Vagina (tissue), 2 donors: ENCODE measurements at places on chromosomes 7 and 10. TPM values are rescaled to one million over a fixed set of nuclear protein-coding genes. Genes with fewer than 3 reads are reported as not detected.
A peak's percentile ranks its signal among the peaks of the same experiment; 100 is the strongest.

DNA sequence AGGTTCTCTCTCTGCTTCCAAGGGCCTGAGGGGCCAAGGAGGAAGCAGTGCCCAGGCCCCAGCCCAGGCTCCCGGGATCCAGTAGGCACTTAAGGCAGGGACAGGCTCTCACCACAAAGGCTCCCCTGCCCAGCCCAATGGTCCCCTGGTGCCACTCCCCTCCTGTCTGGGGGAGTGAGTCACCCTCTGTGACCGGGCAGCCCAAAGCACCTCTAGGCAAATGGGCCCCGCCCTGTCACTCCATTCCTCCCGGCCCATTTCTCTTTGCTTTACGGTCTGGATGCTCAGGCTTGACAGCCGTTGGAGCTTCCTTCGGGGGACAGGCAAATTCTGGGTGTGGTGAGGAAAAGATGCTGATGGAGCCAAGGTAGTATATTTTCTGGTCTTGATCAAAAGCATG lies at the start of gene CALHM3:
CALHM3 (minus strand) TSS at position 106 of the 400 bp plus-strand sequence. CDS start 208 bp downstream, outside the sequence.
- no peak within 1 kb of the TSS for H3K4me3 ChIP-seq
- no peak for DNase-seq
- H3K27me3 ChIP-seq, result no peaks in the 10 kb centered on the region
- no peaks in the 10 kb centered on the region for H3K4me1 ChIP-seq
- H3K36me3 ChIP-seq, result no peaks in the 10 kb centered on the region
- no peak within 1 kb of the TSS for H3K27ac ChIP-seq

- H3K27me3 ChIP-seq, result no peaks in the 10 kb centered on the region
- H3K27ac ChIP-seq, result no peak overlapping the region
- no peak for DNase-seq
- no peaks in the 10 kb centered on the region for H3K36me3 ChIP-seq
Measured at GRCh38 chr10:115846528-115846927, 426.5 kb downstream of the GFRA1 start.

DNA sequence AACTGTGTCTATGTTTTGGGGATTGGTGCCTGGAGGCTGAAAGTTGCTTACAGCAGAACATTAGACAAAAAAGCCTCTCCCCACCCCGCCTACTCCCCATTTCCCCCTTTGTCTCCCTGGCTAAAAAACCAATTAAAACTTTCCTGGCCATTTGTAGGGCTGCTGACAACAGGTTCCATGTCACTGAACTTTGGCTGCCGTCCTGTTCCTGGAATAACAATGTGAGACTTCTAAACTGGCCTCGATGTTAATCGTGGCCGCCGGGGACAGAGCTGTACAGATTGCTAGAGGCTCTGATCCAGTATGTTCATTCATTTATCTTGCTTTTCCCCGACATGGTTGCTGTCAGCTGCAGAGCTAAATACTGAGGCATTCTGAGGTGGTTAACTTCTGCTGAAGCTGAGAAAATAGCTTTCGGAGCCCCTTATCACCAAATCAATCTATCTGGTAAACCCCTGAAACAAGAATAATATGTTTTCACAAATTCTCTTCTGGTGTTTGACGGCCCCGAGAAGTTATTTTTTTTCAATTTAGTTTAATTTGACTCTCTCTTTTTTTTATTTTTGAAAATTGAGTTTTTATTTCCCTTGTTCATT lies 271.6 kb downstream of the GFRA1 start:
- H3K36me3 ChIP-seq, result no peaks in the 10 kb centered on the region
- no peak overlapping the region for H3K27ac ChIP-seq
- no peak overlapping the region for H3K4me3 ChIP-seq
- H3K27me3 ChIP-seq, result no peaks in the 10 kb centered on the region
- H3K4me1 ChIP-seq, result peaks cover 4% of the 10 kb centered on the region
- peak; percentile 67 for DNase-seq

- H3K4me1 ChIP-seq, result peaks cover 8% of the 10 kb centered on the region
- H3K4me3 ChIP-seq, result no peak overlapping the region
- DNase-seq, result no peak
- no peaks in the 10 kb centered on the region for H3K36me3 ChIP-seq
- no peaks in the 10 kb centered on the region for H3K27me3 ChIP-seq
Measured at GRCh38 chr7:102306916-102307677, 20.4 kb downstream of the SH2B2 start.

- no peaks in the 10 kb centered on the region for H3K36me3 ChIP-seq
- no peak overlapping the region for H3K4me3 ChIP-seq
- H3K4me1 ChIP-seq, result peaks cover 15% of the 10 kb centered on the region
- no peak for DNase-seq
- no peaks in the 10 kb centered on the region for H3K27me3 ChIP-seq
Measured at GRCh38 chr10:79024296-79024695, 44.5 kb upstream of the ZMIZ1 start.

- DNase-seq, result no peak
- peaks cover 14% of the 10 kb centered on the region for H3K4me1 ChIP-seq
- no peak overlapping the region for H3K4me3 ChIP-seq
- H3K36me3 ChIP-seq, result peaks cover 7% of the 10 kb centered on the region
Measured at GRCh38 chr7:111525100-111525499, 37.2 kb downstream of the IMMP2L start.

DNA sequence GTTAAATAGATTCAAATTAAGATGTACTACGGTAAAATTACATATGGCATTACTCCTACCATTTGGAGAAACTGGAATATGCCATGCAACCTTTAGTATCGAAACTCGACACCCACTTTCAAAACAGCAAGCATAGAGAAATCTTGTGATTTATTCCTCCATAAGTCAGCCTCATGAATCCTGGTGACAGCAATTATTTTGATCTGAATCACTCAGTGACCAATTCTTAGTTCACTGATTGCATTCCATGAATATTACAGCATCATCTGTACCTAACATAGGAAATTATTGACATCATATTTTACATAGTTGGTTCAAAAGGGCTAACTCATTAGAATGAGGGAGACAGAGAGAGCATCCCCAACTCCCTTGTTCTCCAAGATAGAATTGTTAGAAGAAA lies 89.6 kb downstream of the CACNB2 start:
- no peaks in the 10 kb centered on the region for H3K4me1 ChIP-seq
- H3K27me3 ChIP-seq, result no peaks in the 10 kb centered on the region
- no peak overlapping the region for H3K27ac ChIP-seq

GRCh38 chr7:155987681-155988235 lies 175.5 kb upstream of the SHH start:
- no peaks in the 10 kb centered on the region for H3K36me3 ChIP-seq
- H3K27ac ChIP-seq, result no peak overlapping the region
- peak; percentile 93 for DNase-seq
- H3K4me1 ChIP-seq, result no peaks in the 10 kb centered on the region
- H3K27me3 ChIP-seq, result no peaks in the 10 kb centered on the region

GRCh38 chr10:4538016-4538415 lies 288.0 kb upstream of the AKR1E2 start:
- no peak for DNase-seq
- H3K4me3 ChIP-seq, result no peak overlapping the region
- H3K4me1 ChIP-seq, result peaks cover 12% of the 10 kb centered on the region
- H3K27me3 ChIP-seq, result no peaks in the 10 kb centered on the region
- H3K27ac ChIP-seq, result no peak overlapping the region

DNA sequence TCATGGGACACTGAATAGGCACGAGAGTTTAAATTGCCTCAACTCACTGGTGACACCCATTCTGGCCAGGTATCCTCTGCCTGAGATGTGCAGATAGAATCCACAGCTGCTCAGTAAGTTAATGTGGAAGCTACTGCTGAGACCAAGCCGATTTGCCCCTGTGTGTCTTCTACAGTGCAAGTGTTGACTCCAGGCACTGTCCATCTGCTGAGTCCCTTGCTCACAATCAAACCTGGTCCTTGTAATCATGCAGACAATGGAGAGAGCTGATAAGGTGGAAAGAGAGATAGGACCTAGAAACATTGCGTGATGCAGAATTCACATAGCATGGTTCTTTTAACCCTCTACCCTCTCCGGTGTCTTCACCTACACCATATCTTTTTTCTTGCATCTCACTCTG lies 101.4 kb downstream of the ITGB8 start:
- no peak overlapping the region for H3K27ac ChIP-seq
- no peaks in the 10 kb centered on the region for H3K27me3 ChIP-seq
- H3K4me3 ChIP-seq, result no peak overlapping the region
- no peaks in the 10 kb centered on the region for H3K4me1 ChIP-seq
- no peaks in the 10 kb centered on the region for H3K36me3 ChIP-seq
- no peak for DNase-seq

- H3K36me3 ChIP-seq, result no peaks in the 10 kb centered on the region
- no peaks in the 10 kb centered on the region for H3K4me1 ChIP-seq
- DNase-seq, result no peak
- no peak overlapping the region for H3K4me3 ChIP-seq
Measured at GRCh38 chr7:151181011-151181431, 6.0 kb downstream of the ASB10 start.

DNA sequence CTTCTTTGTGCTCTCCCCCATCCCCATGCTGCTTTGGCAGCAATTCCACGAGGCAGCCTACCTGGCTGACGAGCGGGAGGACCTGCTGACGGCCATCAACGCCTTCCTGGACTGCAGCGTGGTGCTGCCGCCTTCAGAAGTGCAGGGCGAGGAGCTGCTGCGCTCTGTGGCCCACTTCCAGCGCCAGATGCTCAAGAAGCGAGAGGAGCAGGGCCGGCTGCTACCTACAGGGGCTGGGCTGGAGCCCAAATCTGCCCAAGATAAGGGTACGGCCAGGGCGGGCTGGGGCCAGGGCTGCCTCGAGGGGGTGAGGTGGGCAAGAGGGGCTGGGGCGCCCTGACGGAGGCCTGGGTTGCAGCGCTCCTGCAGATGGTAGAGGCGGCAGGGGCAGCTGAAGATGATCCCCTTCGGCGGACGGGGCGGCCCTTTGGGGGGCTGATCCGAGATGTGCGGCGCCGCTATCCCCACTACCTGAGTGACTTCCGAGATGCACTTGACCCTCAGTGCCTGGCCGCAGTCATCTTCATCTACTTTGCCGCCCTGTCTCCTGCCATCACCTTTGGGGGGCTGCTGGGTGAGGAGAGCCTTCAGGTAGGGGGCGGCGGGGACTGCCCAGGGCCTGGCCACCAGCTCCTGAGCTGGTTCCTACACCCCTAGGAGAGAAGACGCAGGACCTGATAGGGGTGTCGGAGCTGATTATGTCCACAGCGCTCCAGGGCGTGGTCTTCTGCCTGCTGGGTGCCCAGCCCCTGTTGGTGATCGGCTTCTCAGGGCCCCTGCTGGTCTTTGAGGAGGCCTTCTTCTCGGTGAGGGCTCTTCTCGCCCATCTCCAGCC lies 9.4 kb downstream of the FASTK start:
- no peaks in the 10 kb centered on the region for H3K4me1 ChIP-seq
- no peak overlapping the region for H3K4me3 ChIP-seq
- no peak overlapping the region for H3K27ac ChIP-seq
- DNase-seq, result no peak
- peaks cover 96% of the 10 kb centered on the region for H3K36me3 ChIP-seq

- no peak overlapping the region for H3K4me3 ChIP-seq
- no peaks in the 10 kb centered on the region for H3K27me3 ChIP-seq
- H3K36me3 ChIP-seq, result no peaks in the 10 kb centered on the region
- no peak overlapping the region for H3K27ac ChIP-seq
Measured at GRCh38 chr7:158742065-158742821, 37.6 kb upstream of the NCAPG2 start.

DNA sequence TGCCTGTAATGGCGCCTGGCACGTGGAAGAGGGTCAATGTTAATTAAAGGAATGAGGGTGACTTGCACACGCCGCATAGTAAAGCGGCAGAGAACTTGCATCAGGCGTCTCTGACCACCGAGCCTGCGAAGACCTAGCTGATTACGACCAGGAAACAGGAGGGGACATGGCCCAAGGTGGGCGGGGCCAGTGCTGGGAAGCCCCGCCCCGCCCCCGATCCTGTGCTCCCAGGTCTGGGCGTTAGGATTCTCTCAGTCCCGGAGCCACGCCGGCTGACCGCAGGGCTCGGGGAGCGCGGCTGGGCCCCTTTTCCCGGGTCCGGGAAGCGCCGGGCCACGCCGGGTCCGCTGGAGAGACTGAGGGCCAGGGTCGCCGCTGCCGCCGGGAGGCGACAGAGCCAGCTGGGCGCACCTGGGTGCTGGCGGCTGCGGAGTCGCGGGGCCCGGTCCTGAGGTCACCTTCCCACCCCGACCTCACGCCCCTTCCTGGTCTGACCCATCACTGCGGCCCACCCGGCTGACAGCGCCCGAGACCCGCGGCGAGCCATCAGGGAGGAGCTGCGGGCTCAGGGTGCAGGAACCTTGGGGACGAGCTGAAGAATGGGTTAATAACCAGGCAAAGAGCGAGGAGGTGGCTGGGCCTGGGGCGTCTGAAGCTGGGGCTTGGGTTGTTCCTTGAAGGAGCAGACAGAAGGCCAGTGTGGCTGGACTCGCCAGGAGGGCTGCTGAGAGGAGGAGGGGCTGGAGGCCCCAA lies 23.0 kb upstream of the GRID1 start:
- peak overlapping the region; percentile 21 for H3K4me3 ChIP-seq
- DNase-seq, result no peak
- H3K4me1 ChIP-seq, result peaks cover 8% of the 10 kb centered on the region
- no peaks in the 10 kb centered on the region for H3K27me3 ChIP-seq
- H3K27ac ChIP-seq, result no peak overlapping the region

GRCh38 chr7:24718431-24718831 lies 38.8 kb downstream of the GSDME start:
- H3K27ac ChIP-seq, result no peak overlapping the region
- no peaks in the 10 kb centered on the region for H3K27me3 ChIP-seq
- no peaks in the 10 kb centered on the region for H3K4me1 ChIP-seq
- H3K36me3 ChIP-seq, result no peaks in the 10 kb centered on the region
- DNase-seq, result peak; percentile 70

- DNase-seq, result no peak
- no peak overlapping the region for H3K27ac ChIP-seq
- H3K36me3 ChIP-seq, result no peaks in the 10 kb centered on the region
- H3K27me3 ChIP-seq, result no peaks in the 10 kb centered on the region
Measured at GRCh38 chr7:141575654-141576448, 24.6 kb downstream of the AGK start.

- H3K4me1 ChIP-seq, result no peaks in the 10 kb centered on the region
- H3K27me3 ChIP-seq, result no peaks in the 10 kb centered on the region
- no peak for DNase-seq
- no peak overlapping the region for H3K27ac ChIP-seq
Measured at GRCh38 chr10:70341016-70341415, 41.4 kb downstream of the LRRC20 start.

DNA sequence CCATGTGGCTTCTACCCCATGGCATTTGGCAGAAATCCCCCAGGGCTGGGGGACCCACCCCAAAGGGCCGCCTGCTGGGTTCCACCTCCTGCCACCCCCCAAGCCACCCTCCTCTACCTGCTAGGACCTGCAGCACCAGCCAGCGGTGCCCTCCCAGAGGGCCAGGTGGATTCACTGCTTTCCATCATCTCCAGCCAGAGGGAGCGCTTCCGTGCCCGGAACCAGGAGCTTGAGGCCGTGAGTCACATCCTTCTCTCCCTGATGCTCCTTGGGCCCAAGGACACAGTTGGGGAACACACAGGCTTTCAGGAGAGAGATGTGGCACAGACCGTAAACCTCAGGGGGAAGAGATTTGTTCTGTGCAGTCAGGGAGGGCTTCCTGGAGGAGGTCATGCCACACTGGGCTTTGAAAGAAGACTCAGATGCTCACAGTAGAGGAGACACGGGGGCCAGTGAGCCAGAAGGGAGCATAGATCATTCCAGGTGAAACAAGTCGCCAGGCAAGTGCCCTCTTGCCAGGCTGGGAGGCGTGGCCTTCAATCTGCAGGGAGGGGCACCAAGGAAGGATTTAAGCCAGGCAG lies 11.5 kb upstream of the SH2B2 start:
- no peak for DNase-seq
- H3K27me3 ChIP-seq, result no peaks in the 10 kb centered on the region
- H3K4me1 ChIP-seq, result peaks cover 6% of the 10 kb centered on the region
- no peak overlapping the region for H3K27ac ChIP-seq

Gene WEE2
- not detected for total RNA-seq

Gene GIMAP6
- 21.4 TPM for total RNA-seq

Gene UCN3
- total RNA-seq, result not detected

Gene ALKBH4
- 8.3 TPM for total RNA-seq

Gene TRIM73
- 7.4 TPM for total RNA-seq

Gene SEMA3E
- total RNA-seq, result 4.4 TPM

Gene TCAF2
- total RNA-seq, result 9.1 TPM

Gene CPVL
- total RNA-seq, result 9.6 TPM

Gene LRIT1
- total RNA-seq, result not detected

Gene GNAT3
- not detected for total RNA-seq

Gene SPDYE18
- total RNA-seq, result 1.2 TPM
